ENCODE measurements at places on chromosomes 12 and 14.

DNA sequence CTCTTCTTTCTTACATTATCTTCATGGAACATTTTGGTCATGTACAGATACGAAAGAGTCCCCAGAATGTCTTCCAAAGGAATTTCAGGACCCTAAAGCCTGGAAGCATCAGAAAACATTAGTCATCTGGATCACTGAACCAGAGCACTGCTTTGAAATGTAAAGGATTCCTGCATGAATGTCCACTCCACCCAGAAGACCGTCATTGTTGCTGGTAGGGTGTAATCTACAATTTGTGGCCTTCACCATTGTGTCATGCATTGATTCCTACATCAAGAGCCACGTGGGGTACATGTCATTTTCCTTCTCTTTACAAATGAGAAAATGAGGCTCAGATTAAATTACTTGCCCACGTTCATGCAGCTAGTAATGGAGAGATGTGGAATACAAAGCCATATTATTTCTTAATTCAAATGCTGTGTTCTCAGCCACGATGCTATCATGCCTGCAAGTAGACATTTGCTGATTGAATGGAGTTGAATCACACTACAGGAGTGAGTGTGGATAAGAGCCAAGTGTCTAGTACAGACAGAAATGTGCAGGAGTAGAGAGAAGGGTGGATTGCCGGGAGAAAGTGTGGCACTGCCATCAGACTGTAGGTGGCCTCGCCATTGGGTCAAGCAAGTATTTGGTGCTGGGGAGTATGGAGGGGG, 231.2 kb downstream of the C12orf75 start:
- DNase-seq: no peak

- no peak for DNase-seq
Observed at GRCh38 chr12:43973993-43974392, 138.1 kb downstream of the TMEM117 start.

DNA sequence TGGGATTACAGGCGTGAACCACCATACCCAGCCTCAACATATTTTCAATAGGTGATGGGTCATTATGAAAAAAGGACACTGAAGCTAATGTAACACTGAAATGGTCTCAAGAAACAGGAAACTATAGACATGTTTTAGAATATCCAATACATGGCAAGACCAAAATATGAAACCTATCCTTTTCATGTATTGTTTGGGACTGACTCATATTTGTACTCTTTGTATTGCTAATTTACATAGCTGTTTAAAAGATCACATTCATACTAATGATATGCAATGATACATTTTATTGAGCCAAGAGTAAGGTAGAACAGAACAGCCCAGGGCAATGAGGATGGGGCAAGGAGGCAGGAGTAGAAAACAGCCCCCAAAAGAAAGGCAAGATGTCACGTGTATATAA, 32.6 kb downstream of the RESF1 start:
- no peak for DNase-seq

GRCh38 chr12:66503746-66504145, 175.1 kb downstream of the GRIP1 start:
- DNase-seq: no peak

GRCh38 chr12:27504507-27504906, 19.5 kb upstream of the PPFIBP1 start:
- DNase-seq: no peak

DNA sequence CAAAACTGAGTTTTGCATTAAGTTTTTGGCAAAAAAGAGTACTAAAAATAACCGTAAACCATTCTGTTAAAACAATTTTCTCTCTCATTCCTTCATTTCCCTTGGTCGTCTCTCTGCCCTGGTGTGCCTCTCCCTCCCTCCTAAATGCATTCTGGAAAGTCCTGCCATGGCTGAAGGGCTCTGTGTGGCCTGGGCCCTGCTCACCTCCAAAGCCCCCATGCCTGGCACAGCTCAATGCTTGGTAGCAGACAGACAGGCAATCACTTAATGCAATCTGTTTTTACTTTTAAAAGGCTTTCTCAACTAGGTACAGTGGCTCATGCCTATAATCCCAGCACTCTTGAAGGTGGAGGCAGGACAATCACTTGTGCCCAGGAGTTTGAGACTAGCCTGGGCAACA, 47.8 kb downstream of the CDC42BPB start:
- no peak for DNase-seq

- no peak for DNase-seq
Observed at GRCh38 chr14:52286661-52287649, 19.5 kb downstream of the PTGDR start.

GRCh38 chr14:102097441-102098135, 10.7 kb upstream of the HSP90AA1 start:
- no peak for DNase-seq

- no peak for DNase-seq
Observed at GRCh38 chr14:79702197-79702596, 509.1 kb downstream of the DIO2 start.

GRCh38 chr12:113318900-113319628, 15.8 kb downstream of the SLC8B1 start:
- no peak for DNase-seq

DNA sequence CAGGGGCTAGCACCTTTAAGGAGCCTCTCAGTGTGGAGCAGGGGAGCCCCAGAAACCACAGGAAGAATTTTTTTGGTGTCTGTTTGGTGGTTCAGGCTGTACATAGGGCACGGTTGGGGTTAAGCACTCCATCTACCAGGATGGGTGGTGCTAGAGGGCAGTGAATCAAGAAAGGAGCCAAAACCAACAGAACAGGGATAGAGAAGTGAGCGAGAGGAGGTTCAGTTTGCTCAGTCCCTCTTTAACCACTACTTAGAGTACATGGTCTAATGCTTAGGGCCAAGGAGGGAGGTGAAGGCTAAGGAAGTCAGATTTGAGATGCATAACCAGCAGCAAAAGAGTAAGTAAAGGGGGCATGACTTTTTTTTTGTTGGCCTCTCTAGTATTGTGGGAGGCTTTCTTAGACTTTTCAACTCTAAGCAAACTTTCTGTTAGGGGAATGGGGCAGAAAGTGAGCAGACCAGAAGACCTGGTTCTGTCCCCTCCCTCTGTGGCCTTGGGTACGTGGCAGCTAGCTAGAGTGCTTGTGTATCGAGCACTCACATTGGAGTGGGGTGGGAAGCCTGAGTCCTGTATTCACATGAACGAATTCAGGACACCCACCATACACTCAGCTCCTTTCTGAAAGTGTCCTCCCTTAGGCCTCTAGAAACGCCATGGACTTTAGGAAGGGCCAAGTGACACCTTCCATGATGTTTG, 6.6 kb upstream of the NPFF start:
- no peak for DNase-seq

- DNase-seq: peak; percentile 20
Observed at GRCh38 chr14:104224506-104225277, 86.3 kb downstream of the KIF26A start.

DNA sequence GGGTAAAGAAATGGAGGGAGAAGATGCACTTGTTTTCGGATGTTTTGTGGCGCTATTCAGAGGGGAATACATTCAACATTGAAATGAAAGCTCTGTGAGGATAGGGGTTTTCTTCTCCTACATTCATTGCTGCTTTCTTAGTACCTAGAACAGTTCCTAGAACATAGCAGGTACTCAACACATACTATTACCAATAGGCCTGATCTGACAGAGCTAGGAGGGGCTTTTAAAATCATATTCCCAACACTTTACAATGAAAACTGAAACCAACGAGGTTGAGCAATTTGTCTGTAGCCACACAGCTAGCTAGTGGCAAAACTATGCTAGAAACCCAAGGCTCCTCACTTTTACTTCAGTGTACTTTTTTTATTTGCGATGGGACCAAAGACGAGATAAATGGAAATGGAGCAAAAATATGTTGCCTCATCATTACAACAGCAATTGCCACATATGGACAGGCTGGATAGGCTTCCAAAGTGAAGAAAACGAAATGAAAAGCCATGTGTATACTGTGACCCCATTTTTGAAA, 23.1 kb upstream of the IL22 start:
- DNase-seq: no peak

- no peak for DNase-seq
Observed at GRCh38 chr12:124404162-124404784, 109.4 kb downstream of the RFLNA start.

- DNase-seq: no peak
Observed at GRCh38 chr12:128807161-128807724, 16.5 kb downstream of the SLC15A4 start.

DNA sequence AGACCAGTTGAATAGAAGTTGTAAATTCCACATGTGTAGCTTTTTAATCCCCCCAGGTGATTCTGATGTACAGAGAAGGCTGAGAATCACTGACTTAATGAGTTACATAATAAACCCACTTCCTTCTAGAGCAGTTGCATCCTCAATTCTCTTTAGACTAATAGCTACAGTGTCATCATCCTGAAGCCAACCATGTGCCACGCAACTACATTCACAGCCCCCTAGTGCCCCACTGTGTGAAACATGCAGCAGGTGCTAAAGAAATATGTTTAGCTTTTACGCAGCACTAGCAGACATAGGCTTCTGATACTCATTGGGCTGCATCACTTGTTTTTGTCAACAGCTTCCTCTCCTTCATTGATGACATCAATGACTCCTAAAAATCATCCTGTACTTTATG, 1168.3 kb downstream of the BCL11B start:
- DNase-seq: no peak

GRCh38 chr14:104509673-104510072, 69.9 kb upstream of the C14orf180 start:
- no peak for DNase-seq

DNA sequence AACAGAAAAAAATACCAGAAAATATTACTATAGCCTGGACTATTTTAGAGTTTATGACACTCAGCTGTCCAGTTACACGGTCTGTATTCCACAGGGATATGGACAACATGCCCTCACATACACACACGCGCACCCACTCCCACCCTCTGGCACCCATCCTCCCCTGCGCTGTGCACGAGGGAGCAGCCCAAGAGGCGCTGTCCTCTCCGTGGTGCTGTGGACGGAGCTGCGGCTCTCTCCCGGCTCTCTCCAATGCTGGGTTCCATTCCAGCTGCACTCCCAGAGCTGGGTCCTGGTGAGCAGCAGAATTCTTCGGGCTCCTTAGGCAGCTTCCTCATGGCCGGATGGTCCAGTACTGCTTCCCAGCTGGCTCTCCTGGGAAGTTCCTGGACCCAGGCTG, 6.0 kb upstream of the NGB start:
- no peak for DNase-seq

GRCh38 chr12:123690191-123690840, 19.4 kb downstream of the TCTN2 start:
- no peak for DNase-seq

GRCh38 chr14:68637106-68638021, 155.5 kb downstream of the ZFP36L1 start:
- no peak for DNase-seq

- no peak for DNase-seq
Observed at GRCh38 chr12:84696908-84697540, 215.6 kb downstream of the SLC6A15 start.

DNA sequence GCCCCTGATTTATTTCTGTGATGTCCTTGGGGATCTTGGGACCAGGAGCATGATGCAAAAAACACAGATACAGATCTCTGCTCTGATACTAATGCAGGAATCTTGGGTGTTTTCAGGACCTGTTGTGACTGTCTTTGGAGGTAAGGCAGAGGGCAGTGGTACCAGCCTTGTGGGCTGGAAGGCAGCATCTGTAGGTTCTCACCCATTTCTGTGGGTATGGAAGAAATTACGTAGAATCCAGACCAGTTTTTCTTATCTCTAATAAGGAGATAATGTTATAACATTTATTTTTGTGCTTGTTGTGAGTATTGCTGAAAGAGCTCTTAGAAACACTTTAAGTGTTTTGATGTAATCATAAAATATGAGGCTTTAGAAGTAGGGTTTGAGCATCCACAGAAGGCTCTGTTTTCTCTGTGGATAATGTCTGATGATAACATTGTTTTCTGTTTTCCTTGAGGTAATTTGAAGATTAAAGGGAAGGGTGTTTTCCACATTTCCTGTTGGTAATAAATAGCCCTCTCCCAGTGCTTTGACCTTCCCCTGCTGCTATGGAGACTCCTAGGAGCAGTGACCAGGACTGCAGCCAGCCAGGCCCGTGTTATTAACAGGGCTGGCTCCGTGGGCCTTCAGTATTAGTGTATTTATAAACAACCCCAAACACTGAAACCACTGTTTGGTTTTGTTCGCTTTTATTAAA, 9.4 kb upstream of the DCP1B start:
- no peak for DNase-seq

DNA sequence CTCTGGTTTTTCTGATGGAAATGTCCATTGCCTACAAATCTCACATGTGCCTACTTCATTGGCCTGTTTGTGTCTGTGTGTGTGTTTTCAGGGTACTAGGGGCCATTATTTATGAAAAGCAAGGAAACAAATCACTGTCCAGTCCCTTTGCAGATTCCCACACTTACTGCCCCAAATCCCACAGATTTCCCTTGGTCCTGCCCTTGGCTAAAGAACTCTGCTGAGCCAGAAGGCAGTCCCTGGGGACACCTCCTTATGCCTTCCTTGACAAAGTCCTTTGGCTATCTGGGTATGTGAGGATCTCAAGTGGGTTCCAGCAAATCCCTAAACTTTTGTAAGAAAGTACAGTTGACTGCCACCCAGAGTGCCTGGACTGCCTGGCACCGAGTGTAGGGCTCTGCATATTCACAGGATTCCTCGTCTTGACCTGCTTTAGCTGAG, 388.1 kb downstream of the BCAT1 start:
- no peak for DNase-seq

- no peak for DNase-seq
Observed at GRCh38 chr12:104473374-104473983, 16.7 kb downstream of the CHST11 start.

DNA sequence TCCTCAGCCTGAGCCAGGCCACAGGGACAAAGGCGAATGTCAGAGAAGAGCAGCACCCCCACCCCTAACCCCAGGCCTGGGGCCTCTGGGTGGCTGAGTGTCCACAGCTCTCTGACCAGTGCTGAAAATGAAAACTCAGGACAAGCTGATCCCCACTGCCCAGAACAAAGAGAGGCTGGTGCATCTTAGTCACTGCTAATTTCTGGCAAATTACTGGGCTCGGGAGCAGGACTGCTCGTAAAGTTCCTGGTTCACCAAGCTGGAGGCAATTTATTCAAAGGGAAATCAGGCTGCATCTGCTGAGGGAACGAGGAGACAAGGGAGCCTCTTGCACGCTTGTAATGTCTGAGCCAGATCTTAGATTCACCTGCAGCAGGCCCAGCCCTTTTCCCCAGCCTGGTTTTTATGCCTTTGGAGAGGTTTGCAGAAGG, 43.2 kb downstream of the CALM1 start:
- no peak for DNase-seq

- DNase-seq: no peak
Observed at GRCh38 chr12:25187781-25188180, 7.2 kb downstream of the DNAI7 start.

- no peak for DNase-seq
Observed at GRCh38 chr12:75683220-75683619, 171.8 kb upstream of the KRR1 start.

GRCh38 chr12:67386869-67387565, 117.9 kb downstream of the CAND1 start:
- no peak for DNase-seq
